Ureter (tissue), 1 donor: ENCODE measurements at places on chromosomes 11 and 22.

- no peak for DNase-seq
Observed at GRCh38 chr11:131824771-131825170, 454.4 kb downstream of the NTM start.

DNA sequence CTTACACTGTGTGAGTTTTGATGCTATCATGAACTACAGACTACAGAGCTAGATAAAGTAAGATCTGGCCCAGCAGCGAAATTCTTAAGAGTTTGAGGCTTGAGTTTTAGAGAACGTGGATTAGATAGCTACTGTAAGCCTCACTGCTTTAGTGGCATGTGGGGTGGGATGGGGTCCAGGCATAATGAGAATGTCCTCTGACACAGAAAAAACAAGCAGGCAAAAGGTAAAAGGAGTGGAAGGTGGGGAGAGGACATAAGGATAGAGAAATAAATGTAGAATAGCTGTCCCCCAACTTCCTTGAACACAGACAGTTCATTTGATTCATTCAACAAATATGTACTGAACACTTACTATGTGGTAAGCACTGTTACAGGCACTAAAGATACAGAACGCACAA is 324.5 kb upstream of the PITPNB start:
- DNase-seq, result no peak

DNA sequence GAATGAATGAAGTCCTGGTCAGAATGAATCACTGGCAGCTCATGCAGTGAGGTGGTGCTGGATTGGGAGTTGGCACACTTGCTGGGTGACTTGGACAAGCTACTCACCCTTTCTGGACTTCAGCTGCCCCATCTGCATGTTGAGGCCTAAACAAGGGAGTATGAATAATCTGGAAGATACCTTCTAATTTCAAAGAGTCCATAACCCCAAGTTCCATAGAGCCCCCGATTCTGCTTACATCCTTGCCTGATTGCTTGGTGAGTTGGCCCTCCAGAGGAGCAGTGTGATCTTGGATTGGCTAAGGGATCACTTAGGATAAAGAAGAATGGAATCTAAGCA is 18.3 kb upstream of the ACCSL start:
- no peak for DNase-seq

- no peak for DNase-seq
Observed at GRCh38 chr11:8871962-8872361, 39.0 kb upstream of the AKIP1 start.

DNA sequence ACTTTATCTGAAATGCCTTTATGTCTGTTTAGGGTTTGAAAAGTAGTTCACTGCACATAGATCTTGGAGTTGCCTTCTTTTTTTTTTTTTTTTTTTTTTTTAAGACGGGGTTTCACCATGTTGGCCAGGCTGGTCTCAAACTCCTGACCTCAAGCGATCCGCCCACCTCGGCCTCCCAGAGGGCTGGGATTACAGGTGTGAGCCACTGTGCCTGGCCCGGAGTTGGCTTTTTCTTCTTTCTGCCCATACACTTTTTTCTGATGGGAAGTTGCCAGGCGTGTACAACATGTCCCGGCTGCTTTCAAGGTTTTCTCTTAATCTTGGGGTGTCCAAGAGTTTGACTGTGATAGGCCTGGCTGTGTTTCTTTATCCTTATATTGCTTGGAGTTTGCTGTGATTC is 12.9 kb upstream of the GNB1L start:
- DNase-seq, result no peak

- no peak for DNase-seq
Observed at GRCh38 chr22:17781319-17782031, 7.2 kb upstream of the BID start.

DNA sequence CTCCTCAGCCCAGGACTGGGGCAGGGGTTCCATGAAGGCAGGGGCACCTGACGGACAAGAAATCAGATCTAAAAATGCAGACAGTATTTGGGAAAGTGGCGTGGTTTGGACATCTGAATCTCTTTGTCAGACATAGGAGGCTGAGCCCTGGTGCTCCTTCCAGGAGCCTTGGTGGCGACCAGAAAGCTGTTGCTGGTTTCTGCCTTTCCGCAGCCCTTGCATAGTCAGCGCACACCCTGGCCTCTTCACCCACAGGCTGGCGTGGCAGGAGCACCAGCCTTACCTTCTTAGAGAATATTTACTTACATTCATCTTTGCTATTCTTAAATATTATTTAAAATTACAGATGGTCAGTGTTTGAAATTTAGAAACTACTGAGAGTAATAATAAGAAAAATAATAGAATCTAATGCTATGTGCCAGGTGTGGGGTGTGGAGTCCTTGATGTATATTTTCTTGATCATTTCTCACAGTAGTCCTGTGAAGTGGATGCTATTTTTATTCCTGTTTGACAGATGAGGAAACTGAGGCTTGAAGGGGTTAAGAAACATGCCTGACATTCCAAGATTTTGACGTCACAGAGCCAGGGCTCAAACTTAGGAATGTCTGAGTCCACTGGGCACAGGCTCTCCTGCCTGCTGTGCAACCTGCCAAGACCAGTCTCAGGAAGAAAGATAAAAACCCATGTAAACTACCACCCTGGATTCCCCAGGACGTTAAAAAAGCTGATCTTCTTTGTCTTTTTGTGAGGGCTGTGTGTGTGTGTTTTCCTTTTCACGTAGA is 51.6 kb downstream of the TBC1D22A start:
- DNase-seq, result no peak

- DNase-seq, result no peak
Observed at GRCh38 chr11:42319921-42320320, 860.5 kb upstream of the LRRC4C start.

- DNase-seq, result peak; percentile 72
Observed at GRCh38 chr11:45233121-45233803, 52.9 kb downstream of the SYT13 start.

DNA sequence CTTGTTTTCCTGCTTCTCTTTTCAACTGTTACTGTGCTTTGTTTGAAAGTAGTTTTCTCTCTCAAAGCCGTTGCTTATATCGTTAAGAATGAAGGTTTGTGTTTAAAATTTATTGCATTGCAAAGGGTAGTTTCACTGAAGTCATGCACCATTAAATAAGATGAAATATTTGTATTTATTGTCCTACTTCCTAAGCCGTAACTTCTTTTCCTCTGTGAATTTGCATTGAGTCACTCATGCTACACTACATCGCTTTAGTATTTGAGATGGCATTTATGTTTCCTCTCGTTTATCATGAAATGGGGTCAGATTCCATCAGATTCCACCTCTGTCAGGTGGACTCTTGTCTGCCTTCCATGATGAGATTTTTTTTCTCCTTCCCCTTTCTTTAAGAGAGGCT is 65.8 kb upstream of the RASSF10 start:
- DNase-seq, result no peak

- no peak for DNase-seq
Observed at GRCh38 chr11:87176044-87176443, 138.3 kb downstream of the TMEM135 start.

DNA sequence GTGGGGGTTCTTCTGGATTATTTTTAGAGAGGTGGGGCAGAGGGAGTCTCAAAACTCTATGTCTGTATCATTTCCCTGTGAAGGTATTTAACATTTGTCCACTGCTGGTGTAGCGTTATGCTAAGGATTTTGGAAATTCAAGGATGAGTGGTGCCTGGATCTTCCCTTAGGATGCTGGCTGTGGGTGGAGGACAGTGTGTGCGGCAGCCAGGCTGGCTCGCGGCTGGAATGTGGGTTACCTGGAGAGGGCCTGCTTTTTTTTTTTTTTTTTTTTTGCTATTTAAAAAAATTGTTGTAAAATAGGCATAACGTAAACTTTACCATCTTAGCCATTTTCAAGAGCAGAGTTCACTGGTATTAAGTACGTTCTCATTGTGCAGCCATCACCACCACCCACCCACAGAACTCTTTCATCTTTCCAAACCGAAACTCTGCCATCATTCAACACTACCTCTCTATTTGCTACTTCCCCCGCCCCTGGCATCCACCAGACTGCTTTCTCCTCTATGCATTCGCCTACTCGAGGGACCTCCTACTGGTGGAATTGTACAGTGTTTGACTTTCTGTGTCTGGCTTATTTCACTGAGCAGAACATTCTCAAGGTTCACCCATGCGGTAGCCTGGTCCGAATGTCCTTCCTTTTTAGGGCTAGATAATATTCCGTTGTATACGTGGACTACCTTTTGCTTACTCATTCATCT is 67.1 kb downstream of the PARVB start:
- no peak for DNase-seq

- no peak for DNase-seq
Observed at GRCh38 chr22:37126882-37127281, 17.4 kb upstream of the TMPRSS6 start.

- no peak for DNase-seq
Observed at GRCh38 chr11:4926608-4927007, 2.5 kb upstream of the OR51G1 start.

GRCh38 chr11:96263238-96263763 is 79.7 kb downstream of the MAML2 start:
- no peak for DNase-seq

DNA sequence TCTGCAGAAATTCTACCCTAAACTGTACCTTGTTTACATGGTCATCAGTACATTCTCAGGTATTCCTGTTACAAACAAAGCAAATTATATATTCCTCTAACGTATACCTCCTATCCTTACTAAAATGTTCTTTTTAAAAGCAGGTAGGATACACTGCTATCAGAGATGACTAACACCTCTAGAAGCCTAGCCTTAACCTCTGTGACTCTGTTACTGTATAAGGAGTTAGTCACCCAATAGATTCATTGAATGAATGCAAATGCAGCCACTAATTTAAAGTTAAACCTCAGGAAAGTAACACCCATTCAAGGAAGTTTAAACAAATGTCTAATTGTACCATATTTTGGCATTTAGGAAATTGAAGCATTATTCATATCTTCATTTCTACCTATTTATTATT is 82.2 kb downstream of the FCHSD2 start:
- no peak for DNase-seq

DNA sequence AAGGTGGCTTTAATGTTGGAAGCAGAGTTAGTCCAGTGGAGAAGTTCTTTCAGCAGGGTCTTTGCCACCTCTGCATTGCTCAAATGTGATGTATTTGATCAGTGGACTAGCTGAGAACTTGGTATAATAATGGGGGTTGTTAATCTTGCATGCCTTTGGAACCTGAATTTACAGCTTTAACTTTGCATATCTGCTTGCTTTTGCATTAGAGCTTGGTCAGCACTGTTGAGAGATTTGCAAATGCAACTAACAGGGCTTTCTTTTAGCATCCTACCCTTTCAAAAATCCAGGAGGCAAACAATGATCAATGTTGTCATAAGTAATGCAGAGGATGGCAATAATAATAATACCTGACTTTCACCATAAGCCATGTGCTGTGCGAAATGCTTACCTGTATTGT is 48.2 kb downstream of the NF2 start:
- DNase-seq, result no peak

DNA sequence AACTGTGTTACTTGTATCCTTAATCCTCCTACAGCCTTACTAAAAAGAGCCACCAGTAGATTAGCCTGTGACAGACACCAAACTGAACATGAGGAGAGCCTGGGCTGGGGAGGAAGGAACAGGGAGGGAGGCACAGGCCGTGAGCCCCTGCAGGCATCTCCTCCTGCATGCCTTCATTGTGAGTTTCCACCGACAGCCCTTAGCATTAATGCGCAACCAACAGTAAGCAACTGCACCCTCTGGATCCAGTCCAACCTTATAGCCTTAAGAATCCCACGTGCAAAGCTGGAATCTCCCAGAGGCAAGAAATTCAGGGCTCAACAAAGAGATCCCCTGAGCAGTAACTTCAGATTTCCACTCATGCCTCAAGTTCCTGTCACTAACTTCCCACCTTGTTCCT is 84.6 kb downstream of the ETS1 start:
- no peak for DNase-seq

DNA sequence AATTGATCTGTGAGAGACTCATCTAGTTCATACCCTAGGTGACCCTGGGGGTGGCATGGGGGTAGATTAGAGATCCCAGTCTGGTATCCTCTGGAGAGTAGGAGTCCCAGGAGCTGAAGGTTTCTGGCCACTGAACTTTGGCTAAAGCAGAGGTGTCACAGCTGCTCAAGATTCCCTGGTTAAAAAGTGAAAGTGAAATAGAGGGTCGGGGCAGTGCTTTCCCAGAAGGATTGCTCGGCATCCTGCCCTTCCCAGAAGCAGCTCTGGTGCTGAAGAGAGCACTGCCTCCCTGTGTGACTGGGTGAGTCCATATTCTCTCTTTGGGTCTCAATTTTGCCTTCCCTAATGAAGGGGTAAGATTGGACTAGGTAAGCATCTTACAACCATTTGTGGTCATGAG is 653 bp downstream of the IL18BP start:
- DNase-seq, result no peak

- DNase-seq, result no peak
Observed at GRCh38 chr11:30921811-30922210, 335.7 kb upstream of the MPPED2 start.

DNA sequence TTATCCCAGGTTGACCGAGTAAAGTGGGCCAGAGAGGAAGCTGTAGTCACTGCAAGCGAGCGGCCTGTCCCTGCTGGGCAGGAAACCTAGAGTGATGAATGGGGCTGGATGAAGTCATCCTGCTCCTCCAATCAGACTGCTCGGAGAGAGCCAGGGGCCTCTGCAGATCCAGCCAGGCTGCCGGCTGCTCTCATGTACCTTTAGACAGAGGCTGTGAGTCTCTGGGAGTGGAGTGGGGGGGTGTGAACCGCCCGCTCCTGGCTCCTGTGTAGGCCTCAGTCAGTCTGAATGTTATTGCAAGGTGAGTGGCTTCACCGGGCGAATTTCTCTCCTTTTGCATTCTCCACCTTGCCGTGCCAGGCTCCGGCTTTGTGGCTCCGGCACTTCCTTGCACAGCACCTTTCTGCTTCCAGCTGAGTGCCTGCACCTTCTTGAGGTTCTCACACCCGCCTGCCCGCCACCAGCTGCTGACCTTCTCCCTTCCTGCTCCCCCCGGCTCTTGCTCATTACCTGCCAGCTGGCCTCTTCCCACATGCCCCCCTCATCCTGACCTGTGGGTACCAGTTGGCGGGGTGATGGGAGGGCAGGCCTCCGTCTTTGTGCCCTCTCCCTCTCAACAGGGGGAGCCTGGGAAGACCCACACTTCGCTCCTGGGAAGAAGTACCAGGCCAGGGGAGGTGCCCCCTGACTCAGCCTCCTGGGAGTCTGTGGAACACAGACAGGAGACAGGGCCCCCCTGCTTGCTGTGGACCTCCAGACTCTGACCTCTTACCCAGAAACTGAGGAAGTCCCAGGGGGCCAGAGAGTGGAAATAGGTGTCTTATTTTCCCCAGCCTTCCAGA is 79.9 kb downstream of the GRAMD1B start:
- no peak for DNase-seq
